ENCODE measurements at places on chromosomes 2 and 18.

GRCh38 chr18:452816-453215 is 47.7 kb downstream of the COLEC12 start:
- no peak for DNase-seq

DNA sequence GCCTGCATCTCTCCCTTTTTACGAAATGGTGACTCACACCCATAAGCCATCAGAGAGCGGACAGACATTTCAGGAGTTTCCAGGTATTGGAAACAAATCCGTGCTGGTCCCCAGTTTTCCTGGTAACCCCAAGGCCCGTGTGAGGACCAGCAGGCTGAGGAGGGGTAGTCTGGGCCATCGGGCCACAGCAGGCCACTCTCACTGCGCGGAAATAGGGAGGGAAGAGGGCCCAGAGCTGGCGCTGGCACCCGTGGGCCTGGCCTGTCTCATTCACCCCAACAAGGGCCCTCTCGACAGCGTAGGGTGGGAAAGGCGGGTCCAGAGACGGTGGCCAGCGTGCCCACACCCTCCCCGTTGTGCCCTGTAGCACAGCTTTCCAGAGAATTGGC is 13.7 kb upstream of the FAHD2A start:
- no peak for DNase-seq

GRCh38 chr18:9348766-9349165 is 14.2 kb downstream of the TWSG1 start:
- no peak for DNase-seq

GRCh38 chr18:23155537-23155936 is 20.3 kb downstream of the CABLES1 start:
- no peak for DNase-seq

GRCh38 chr2:109024477-109024876 is 35.5 kb upstream of the EDAR start:
- DNase-seq: no peak

GRCh38 chr2:200168641-200169555 is 137.6 kb upstream of the SPATS2L start:
- peak; percentile 55 for DNase-seq

- peak; percentile 74 for DNase-seq
Observed at GRCh38 chr18:68660354-68661183, 54.3 kb downstream of the TMX3 start.

- peak; percentile 48 for DNase-seq
Observed at GRCh38 chr2:120034027-120034426, 21.1 kb downstream of the EPB41L5 start.

DNA sequence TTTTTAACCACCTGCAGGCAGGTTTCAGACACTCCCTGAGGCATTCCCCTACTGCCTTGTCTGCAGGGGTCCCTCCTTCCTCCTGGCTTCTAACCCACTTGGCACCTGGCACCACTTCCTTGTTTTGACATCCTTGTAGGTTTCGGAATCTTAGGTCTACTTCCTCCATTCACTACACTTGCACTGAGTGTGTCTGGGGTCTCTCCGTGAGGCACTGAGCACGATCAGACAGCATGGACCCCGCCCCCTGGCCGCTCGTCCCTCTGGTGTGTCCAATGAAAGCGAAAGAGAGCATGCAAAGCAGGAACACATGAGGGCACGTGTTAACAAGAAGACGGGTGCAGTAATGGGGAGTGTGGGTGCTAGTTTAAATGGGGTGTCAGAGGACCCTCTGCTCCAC is 63.8 kb downstream of the HAUS1 start:
- DNase-seq: no peak

- peak; percentile 38 for DNase-seq
Observed at GRCh38 chr2:132923787-132924186, 253.8 kb upstream of the LYPD1 start.

DNA sequence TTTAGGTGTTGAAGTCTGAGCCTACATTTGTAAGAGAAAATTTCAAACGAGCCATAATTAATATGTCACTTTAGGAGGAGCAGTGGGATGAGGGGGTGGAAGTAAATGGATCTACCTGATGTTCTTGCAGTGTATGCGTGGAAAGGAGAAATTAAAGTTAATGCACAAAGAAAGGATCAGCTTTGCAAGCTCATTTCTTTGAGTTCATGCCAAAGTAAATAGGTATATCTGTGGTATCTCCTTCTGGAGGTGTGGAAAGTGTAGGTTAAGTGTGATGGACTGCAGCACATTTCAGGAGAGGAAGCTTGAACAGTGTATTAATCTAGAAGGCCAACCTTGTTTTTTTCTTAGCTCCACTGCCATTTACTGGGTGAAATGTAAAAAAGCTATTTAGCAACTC is 307.5 kb upstream of the ZEB2 start:
- no peak for DNase-seq

GRCh38 chr18:11118051-11118766 is 31.2 kb downstream of the PIEZO2 start:
- no peak for DNase-seq

DNA sequence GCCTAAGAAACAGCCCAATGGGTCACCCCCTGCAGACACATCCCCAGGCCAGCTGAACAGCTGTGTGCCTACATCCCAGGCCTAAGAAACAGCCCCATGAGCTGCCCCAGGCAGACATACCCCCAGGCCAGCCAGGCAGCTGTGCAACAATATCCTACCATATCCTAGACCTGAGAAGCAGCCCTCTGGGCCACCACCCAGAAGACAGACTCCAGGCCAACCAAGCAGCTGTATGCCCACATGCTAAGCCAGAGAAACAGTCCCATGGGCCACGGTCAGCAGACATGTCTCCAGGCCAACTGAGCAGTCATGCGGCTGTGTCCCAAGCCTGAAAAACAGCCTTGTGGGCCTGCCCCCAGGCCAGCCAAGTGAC is 205.5 kb downstream of the ATAD2B start:
- DNase-seq: no peak

DNA sequence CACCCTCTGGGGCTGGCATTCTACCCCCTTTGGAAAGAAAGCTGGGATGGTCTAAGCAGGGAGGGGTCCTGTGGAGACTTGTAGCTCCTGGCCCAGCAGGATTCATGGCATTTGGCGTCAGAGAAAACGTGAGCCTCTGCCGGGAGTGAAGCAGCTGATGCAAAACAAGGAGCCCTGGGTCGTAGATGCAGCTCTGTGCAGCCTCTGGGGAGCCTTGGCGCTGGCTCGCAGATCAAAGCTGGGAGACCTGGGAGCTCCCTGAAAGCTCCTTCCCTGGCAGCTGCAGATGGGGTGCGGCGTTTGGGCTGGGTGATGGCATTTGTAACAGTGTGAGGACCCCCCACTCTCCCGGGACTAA is 148.3 kb downstream of the KLHL29 start:
- DNase-seq: peak; percentile 68
